Lower lobe of right lung (tissue), 2 donors: ENCODE measurements at places on chromosomes 5 and 9.

- DNase-seq, result no peak
Measured at GRCh38 chr9:91038483-91039124, 237.0 kb downstream of the SYK start.

DNA sequence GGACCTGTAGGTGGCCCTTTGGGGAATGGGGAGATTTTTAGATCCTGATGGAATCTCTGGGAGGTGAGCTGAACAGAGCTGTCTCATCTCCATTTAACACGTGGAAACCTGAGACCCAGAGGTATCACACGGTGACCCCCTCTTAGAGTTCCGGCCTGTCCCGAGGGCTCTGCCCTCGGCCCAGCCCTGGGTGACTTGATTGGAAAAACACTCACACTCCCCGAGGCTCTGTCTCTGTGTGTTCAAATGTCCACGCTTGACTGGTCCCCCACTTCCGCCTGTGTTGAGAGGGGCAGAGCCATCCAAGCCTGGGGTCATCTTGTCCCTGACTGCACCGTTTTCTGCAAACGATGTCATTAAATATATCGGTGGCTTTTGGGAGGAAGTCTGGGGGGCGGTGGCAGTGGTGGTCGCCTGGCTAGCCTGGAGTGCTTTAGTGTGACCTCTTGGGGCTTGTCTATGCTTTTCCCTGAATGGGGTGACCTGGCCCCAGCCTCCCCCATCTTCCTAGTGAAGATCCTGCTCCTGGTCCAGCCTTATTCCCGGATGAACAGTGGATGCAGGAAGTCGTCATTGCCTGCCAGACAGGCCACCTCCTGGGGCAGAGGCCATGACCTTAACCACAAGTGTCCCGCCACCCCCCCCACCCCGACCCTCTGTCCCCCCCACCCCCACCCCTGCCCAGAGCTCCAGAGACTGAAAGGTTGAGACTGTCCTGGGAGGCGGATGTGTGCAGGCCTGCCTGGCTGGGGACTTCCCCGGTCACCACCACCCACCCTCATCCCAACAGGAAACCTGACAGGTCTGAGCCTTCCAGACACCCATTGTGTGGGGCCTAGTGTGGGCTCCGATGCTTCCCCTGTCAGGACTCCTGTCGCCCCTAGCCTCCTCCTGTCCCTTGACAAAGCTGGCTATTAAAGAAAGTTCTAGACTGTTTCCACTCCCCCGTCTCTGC, 5.3 kb upstream of the DAB2IP start:
- no peak for DNase-seq

GRCh38 chr9:18786196-18786595, 246.8 kb downstream of the SAXO1 start:
- DNase-seq, result no peak

- DNase-seq, result no peak
Measured at GRCh38 chr5:17743580-17744435, 109.5 kb downstream of the TAF11L14 start.

GRCh38 chr9:123350590-123351310, 5.2 kb upstream of the CRB2 start:
- DNase-seq, result peak; percentile 37

GRCh38 chr5:126777257-126777974, 480 bp downstream of the LMNB1 start:
- peak; percentile 77 for DNase-seq

DNA sequence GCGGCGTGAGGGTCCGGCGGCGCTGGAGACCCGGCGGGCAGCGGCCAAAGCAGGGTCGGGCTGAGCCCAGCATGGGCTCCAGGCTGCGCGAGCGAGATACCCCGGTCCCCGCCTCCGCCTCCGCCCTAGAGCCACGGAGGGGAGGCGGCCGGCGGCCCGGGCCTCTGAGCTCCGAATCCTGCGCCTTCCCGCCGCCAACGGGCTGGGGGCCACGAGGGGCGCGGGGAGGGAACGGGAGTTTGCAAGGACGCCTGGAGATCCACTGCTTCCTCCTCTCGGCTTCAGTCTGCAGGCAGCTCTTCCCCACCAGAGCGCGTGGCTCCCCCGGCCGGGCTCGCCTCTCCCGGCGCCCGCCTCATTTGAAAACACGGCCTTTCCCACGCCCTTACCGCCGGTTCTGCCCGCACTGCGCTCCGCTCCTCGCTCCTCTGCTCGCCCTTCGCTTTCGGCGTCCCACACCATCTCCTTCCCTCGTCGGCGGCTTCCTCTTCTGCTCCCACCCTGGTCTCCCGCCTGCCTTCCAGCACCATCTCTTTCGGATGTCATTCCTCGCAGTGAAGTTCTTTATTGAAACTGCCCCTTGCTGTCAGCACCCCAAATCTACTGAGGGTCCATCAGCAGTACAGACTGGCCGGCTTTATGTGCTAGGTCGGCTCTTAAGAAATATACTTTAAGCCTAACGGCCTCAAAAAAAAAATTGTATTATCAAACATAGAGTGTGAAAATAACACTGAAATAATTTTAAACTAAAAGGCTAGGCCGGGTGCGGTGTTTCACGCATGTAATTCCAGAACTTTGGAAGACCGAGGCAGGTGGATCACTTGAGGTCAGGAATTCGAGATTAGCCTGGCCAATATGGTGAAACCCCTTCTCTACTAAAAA, 105.0 kb upstream of the FAM120A start:
- no peak for DNase-seq

GRCh38 chr9:127199001-127199791, 65.4 kb upstream of the GARNL3 start:
- peak; percentile 74 for DNase-seq

DNA sequence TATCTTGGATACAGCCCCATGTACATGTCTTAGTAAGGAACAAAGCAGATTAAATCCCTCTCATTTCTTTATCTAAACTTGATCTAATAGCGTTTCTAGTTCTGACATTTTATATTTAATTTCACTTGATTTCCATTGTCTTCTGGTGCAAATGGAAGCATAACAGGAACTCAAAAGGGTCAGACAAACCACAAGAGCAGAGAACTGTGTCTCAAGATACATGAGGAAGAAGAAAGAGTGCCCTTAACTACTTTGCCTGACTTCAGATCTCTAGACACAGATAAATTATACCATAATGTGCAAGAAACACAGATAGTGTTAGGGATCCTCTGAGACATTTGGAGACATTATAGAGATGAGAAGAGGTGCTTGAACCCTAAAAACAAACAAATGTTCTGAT, 20.7 kb upstream of the STX17 start:
- DNase-seq, result no peak
